Thoracic aorta (tissue), 2 donors: ENCODE measurements at places on chromosomes 5 and 9. TPM values are rescaled to one million over a fixed set of nuclear protein-coding genes. Genes with fewer than 3 reads are reported as not detected.

Gene KCTD16
- 0.27 TPM for total RNA-seq

Gene KIF4B
- total RNA-seq, result not detected

Gene FAM221B
- not detected for total RNA-seq

Gene SYNPO
- total RNA-seq, result 226 TPM

Gene GLRA1
- total RNA-seq, result not detected

Gene SPATA31E1
- not detected for total RNA-seq

Gene LPAR1
- total RNA-seq, result 94.0 TPM

Gene HRH2
- 8.8 TPM for total RNA-seq
